SJSA1 (cell line): ENCODE measurements at places on chromosomes 13 and 19. TPM values are rescaled to one million over a fixed set of nuclear protein-coding genes. Genes with fewer than 3 reads are reported as not detected.

DNA sequence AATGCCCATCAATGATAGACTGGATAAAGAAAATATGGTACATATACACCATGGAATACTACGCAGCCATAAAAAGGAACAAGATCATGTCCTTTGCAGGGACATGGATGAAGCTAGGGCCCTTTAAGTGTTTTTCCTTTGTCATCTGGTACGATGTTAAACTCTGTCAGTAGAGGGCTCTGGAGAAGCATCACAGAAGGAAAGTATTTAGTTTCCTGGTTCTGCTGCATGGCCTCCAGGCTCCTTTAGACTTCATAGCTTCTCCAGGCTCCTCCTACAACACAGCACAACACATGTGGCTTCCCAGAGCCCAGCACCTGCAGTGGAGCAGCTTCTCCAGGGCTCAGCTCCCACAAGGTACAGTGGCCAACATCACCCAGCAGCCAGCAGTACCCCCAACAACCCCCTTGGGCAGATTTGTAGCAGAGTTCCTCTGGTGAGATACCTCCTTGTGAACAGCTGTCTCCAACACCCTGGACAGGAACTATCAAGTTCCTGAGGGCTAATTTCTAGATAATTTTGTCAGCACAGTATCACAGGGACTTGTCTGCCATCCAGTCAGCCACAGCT, 63.4 kb downstream of the KCTD12 start:
- DNase-seq: no peak

GRCh38 chr19:29119590-29119989, 93.4 kb downstream of the UQCRFS1 start:
- DNase-seq: no peak

DNA sequence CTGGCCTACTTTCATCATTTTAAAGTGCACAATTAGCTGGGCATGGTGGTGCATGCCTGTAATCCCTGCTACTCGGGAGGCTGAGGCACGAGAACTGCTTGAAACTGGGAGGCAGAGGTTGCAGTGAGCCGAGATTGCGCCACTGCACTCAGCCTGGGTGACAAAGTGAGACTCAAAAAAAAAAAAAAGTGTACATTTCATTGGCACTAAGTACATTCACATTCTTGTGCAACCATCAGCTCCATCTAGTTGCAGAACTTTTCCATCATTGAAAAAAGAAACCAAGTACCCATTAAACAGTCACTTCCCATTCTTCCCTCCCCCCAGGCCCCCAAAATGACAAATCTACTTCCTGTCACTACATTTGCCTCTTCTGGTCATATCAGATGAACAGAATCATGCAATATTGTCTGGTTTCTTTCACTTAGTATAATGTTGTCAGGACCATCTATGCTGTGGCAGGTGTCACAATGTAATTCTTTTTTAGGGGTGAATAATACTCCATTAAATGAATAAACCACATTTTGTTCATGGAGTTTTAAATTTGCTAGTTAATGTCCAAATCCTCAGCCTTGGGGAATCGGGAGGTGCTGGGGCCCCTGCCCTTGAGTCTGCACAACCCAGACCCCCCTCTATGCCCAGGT, 7.4 kb upstream of the SIGLEC11 start:
- no peak for DNase-seq

- no peak for DNase-seq
Measured at GRCh38 chr19:4371247-4372164, 28.1 kb downstream of the MPND start.

The ZNF585A gene
- total RNA-seq: 1.4 TPM in 1 of 2 replicates, not detected in the other

DNA sequence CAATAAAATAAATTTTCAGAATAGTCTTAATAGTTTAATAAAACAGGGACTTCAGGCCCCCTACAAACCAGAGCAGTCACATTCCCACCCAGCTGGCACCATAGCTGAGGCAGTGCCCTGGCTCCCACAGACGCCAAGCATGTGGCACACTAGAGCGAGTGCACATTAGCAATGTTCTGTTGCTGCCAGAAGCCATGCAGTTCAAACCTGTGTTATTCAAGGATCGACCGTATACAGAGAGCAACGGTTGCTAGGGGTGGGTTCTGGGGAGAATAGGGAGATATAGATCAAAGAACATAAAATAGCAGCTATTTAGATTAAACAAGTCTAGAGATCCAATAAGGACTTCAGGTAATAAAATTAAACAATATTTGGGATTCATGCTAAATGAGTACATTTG, 419.3 kb upstream of the KLHL1 start:
- DNase-seq: no peak

- no peak for DNase-seq
Measured at GRCh38 chr13:113207890-113208420, 514 bp downstream of the PCID2 start.

- no peak for DNase-seq
Measured at GRCh38 chr13:68234274-68234673, 1004.1 kb upstream of the PCDH9 start.

The NCAN gene
- not detected in 2 replicates for total RNA-seq

- no peak for DNase-seq
Measured at GRCh38 chr19:5333581-5334365, 6.8 kb downstream of the PTPRS start.

The SHD gene
- not detected in 2 replicates for total RNA-seq

The PLPPR3 gene
- total RNA-seq: 1.1 and 2.3 TPM in 2 replicates

The ZNF575 gene
- 0.09 and 0.42 TPM in 2 replicates for total RNA-seq

The SLC1A6 gene
- total RNA-seq: not detected in 2 replicates

GRCh38 chr13:32515246-32515645, 23.3 kb downstream of the N4BP2L2 start:
- DNase-seq: no peak

The CYP2A7 gene
- not detected in 2 replicates for total RNA-seq

The PCDH17 gene
- total RNA-seq: not detected in 2 replicates

The S1PR2 gene
- 4.9 and 7.0 TPM in 2 replicates for total RNA-seq

DNA sequence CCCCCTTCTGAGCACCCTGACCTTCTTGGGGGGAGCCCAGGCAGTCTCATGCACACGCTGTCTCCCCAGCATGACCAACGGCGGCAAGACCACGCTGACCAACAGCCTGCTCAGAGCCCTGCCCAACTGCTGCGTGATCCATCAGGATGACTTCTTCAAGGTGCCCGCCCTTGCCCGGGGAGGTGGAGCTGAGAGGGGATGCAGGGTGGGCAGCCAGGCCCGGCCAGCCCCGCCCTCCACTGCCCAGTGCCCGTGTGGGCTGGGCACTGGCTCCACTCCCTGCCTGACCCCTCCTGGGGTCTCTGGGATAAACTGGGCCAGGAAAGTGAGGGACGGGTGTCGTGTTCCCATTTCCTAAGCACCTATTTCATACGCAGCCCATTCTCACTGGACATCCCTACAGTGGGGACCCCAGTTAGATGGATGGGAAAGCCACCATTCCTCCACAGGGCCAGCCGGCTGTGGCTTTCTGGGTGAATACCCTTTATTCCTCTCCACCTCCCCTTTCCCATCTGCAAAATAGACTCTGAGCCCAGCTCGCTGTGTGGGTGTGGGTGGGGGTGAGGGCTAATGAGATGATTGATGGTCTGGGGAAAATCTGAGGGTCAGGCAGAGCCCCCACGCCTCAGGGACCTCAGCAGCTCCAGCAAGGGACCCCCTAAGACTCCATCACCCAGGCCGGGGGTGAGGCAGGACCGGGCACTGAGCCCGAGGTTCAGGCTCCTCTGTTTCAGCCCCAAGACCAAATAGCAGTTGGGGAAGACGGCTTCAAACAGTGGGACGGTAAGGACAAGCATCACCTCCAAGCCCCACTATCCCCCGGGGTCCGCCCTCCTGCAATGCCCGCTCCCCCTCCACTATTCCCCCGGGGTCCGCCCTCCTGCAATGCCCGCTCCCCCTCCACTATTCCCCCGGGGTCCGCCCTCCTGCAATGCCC, 3.9 kb downstream of the NMRK2 start:
- DNase-seq: no peak

DNA sequence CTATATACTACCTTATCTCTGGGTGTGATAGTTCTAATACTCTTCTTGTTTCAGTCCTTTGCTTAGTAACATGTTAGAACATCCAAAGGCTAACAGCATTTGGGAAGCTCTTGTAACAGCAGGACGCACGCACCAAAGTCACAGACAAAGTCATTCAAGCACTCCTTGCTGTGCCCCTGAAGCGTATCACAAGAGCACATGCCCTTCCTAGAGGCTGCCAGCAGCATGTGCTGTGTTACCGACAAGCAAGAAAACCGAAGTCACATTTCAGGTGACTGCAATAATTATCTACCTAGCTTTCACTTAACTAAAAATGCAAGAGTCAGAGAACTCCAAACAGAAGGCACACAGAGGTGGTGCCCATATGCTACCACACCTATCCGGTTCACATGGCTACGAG, 194.1 kb downstream of the KLF12 start:
- no peak for DNase-seq

DNA sequence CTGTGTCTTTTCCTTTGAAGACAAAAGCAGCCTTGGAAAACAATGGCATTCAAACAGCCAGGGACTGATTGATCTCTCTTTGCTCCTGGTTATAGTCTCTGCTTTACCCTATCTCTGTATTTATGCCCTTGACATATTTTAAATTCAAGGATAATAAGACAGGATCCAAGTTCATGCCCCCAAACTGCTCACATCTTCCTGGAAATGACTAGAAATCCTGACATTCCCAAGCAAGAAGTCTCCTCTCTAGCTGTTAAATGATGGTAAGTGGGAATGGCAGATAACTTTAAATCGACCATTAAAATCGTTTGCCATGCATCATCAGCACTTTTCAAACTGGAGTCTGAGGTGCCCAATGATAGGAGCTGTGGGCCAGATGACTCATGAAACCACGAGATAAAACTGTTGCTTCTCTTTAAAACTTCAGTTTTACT, 435.6 kb downstream of the FOXO1 start:
- no peak for DNase-seq

GRCh38 chr19:35087393-35087792, 28.2 kb upstream of the FXYD3 start:
- DNase-seq: no peak

DNA sequence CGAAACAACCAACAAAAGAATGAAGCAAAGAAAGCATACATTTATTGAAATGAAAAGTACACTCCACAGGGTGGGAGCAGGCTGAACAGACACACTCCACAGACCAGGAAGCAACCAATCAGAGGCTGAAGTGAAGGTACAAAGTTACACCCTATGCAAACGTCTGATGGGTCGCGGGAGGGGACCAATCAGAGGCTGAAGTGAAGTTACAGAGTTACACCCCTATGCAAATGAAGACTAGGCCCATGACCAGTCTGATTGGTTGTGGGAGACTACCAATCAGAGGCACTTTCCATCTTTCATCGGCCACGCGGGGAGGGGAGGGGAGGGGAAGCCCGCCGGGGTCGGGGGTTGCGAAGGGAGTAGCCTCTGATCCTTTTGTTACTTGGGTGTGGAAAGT, 12.4 kb upstream of the FBL start:
- DNase-seq: no peak

The AMH gene
- 0.58 TPM in 1 of 2 replicates, not detected in the other for total RNA-seq

- DNase-seq: no peak
Measured at GRCh38 chr19:33250500-33250899, 24.9 kb upstream of the SLC7A10 start.

DNA sequence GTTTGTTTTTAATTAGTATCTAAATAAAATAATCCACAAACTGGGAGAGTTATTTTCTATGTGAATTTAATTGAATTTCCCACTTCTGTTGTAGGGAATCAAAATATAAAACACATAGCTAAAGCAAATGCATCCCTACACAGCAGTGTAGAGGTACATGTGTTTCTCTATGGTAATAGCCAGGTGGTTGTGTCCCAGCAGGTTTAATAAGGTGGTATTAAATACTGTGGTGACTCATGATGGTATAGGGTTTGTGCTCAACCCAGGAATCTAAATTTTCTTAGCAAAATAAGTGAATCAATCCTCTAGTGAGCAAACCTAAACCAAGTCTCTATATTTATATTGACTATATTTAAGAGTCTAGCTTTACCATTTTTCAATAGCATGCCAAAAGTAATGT, 30.0 kb downstream of the PCDH9 start:
- no peak for DNase-seq

DNA sequence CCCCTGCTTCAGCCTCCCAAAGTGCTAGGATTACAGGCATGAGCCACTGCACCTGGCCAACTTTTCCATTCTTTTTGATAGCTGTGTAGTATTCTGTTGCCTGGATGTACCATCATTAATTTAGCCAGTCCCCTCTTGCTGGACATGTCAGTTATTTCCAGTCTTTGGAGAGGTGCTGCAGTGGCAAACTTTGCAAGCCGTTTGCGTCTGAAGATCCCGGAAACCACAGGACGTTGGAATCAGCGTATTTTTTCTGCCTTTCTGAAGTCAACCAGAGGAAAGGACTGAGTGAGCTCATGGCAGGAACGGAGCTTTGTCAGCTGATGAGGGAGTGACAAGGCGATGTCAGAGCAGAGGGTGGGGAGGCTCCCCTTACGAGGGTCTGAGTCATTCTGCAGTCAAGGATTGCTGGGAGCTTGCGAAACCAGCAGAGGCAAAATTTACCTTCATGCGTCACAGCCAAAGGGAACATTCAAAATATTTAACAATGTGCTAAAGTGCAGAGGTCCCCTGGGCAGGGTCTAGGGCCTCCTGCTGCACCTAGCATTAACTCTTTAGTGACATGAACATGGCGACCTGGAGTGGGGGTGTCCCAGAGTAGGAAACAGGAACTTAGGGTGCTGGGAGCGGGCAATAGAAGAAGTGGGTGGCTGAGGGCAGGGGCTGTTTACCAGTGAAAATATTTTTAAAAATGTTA, 5.6 kb downstream of the C5AR1 start:
- DNase-seq: peak; percentile 90

GRCh38 chr13:47146991-47147811, 250.3 kb upstream of the HTR2A start:
- no peak for DNase-seq

DNA sequence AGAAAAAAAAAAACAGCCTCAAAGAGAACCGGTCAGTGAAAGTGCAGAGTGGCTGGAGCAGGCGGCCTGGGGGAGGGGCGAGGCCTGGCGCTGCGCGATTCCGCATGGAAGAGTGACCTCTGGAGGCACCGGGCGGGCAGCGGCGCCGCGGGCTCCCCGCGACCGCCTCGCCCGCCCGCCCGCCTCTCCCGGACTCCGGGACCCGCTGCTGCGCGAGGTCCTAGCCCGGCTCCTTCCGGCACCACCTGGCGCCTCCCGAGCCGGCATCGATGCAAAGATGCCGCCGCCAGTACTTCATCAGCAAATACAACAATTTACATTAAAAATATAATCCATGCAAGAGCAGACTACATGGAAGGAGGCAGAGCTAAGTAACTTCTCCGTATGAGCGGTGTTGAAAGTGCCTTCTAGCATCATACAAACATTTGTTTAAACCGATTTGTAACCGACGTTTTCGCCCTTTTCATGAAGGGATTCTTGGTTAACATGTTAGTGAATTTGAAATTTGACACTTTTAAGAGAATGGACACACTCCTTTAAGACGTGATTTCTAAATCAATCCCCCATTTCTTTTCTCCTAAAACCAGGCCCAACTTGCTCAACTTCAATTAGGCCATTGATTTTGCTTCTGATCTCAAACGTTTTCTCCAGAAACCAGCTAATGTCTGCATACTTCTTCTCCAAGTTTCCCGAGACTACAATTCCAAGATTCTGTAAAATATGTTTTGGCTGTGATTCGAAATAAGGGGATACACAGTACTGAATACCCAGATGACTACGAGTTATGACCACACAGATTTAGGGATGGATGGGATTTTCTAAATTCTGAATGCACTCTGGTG, 2.1 kb downstream of the EFNB2 start:
- DNase-seq: peak; percentile 88

- DNase-seq: no peak
Measured at GRCh38 chr13:60174113-60174512, 10.4 kb upstream of the DIAPH3 start.
